ENCODE measurements at places on chromosomes 2 and 18. TPM values are rescaled to one million over a fixed set of nuclear protein-coding genes. Genes with fewer than 3 reads are reported as not detected.
A peak's percentile ranks its signal among the peaks of the same experiment; 100 is the strongest.

DNA sequence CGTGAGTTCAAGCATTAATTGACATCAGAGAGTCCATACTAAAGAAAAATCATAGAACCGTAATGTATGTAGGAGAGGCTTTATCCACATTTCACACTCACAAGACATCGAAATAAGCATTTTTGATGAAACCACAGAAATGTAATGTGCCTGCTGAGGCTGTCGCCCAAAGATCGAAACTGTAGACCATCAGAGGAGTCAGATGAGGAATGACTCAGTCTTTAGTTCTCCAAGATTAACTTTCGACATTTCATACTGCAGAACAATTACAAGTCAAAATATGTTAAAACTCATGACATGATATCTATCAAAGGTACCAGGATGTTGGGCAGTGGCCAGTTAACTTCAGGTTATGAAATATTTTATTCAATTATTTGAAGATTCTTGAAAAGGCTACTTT is 79.6 kb downstream of the RAB31 start:
- no peak for DNase-seq

- DNase-seq = peak; percentile 95
Observed at GRCh38 chr18:79405781-79406575, 10.2 kb downstream of the NFATC1 start.

- DNase-seq = no peak
Observed at GRCh38 chr2:40680547-40680946, 228.7 kb upstream of the SLC8A1 start.

DNA sequence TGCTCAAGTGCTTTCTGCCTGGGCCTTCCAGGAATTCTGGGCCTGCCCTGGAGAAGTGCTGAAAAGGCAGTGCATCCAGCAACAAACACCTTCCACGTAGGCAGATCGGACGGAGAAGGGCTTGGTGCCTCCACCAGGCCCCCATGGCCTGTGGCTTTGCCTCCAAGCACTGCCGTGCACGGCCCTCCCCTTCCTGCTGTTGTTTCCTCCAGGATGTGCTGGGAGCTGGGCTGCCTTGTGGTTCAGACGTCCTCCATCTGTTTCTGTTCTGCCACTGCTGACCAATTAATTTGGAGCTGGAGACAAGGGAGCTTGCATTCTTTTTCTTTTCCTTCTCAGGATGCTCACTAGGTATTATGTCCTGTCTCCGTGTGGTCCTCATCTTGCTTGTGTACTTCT is 197.0 kb downstream of the HRH4 start:
- no peak for DNase-seq

- no peak for DNase-seq
Observed at GRCh38 chr2:12119841-12120240, 373.4 kb downstream of the LPIN1 start.

DNA sequence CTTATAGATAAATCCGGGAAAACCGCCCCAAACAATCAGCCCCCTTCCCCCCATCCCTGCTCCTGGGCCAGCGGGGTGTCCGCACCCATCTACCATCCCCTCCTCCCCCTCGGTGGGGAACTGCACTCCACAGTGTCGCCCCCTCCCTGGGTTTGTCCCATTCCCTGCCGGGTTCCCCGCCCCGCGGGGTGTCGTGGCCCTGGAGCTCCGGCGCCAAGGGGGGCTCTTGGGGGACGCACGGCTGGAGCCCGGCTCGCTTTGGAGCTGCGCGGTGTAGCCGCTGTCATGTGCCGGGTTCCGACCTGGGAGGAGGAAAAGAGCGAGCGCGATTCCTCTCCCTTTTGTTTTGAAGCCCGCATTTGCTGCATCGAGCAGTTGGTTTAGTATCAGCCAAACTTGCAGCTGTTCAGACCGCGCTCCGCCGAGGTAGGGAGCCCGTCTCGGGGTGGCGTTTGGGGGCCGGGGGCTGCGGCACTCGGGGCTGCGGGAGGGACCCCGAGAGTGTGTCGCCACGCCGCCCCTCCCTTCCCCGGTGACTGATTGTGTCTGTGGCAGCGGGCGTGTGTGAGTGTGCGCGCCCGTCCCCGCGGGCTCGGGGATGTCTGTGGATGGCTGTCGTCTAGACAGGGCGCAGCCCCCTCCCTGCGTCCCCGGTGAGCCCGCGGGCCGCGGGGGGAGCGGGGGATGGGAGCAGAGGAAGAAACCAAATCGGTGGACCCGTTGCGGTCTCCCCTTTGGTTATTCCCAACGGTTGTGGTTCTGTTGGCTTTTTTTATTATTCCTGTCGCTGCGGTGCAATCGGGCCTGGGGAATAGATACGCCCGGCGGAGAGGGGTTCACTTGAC is 797 bp downstream of the CTIF start:
- no peak for DNase-seq

GRCh38 chr2:216633616-216634369 is 573 bp downstream of the IGFBP2 start:
- DNase-seq = no peak

- DNase-seq = no peak
Observed at GRCh38 chr18:30211112-30211511, 831.4 kb downstream of the DSC3 start.

Gene WDR33
- 55.2 TPM for total RNA-seq

Gene SCN9A
- 0.28 TPM for total RNA-seq

Gene UCN
- total RNA-seq = 3.6 TPM

Gene NDC80
- total RNA-seq = 6.5 TPM

Gene DDX18
- 68.6 TPM for total RNA-seq

Gene MALT1
- 54.5 TPM for total RNA-seq

Gene C2orf66
- total RNA-seq = not detected

Gene ZC3H6
- 15.3 TPM for total RNA-seq
